ENCODE measurements at places on chromosomes 3 and 15. TPM values are rescaled to one million over a fixed set of nuclear protein-coding genes. Genes with fewer than 3 reads are reported as not detected.

ZNF501 gene
- 3.1 TPM for total RNA-seq

ARL8B gene
- total RNA-seq: 40.9 TPM

POPDC2 gene
- total RNA-seq: not detected

FBXL2 gene
- total RNA-seq: 3.8 TPM

MAP6D1 gene
- total RNA-seq: 0.30 TPM

GHSR gene
- total RNA-seq: not detected
